Activated naive CD4-positive, alpha-beta T cell (primary cell): ENCODE measurements at places on chromosomes 2 and 18.
A peak's percentile ranks its signal among the peaks of the same experiment; 100 is the strongest.

DNA sequence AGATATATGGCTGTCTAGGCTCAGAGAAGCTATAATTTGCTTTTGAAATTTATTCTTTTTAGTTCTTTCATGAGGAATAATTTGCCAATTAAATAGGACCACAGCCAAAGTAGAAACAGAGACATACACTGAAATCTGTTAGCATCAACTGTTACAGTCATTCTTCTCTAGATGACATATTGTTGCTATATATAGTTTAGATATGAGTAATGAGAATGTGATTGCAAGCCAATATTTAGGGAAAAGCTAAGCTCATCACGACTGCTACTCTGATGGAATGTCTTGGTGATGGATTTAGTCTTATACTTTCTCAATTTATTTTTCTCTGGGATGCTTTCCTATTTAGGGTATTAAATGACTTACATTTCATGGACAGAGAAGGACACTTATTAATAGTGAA, 259.1 kb downstream of the LNPK start:
- DNase-seq = no peak

- no peak for DNase-seq
Measured at GRCh38 chr2:214695789-214696188, 113.7 kb downstream of the BARD1 start.

DNA sequence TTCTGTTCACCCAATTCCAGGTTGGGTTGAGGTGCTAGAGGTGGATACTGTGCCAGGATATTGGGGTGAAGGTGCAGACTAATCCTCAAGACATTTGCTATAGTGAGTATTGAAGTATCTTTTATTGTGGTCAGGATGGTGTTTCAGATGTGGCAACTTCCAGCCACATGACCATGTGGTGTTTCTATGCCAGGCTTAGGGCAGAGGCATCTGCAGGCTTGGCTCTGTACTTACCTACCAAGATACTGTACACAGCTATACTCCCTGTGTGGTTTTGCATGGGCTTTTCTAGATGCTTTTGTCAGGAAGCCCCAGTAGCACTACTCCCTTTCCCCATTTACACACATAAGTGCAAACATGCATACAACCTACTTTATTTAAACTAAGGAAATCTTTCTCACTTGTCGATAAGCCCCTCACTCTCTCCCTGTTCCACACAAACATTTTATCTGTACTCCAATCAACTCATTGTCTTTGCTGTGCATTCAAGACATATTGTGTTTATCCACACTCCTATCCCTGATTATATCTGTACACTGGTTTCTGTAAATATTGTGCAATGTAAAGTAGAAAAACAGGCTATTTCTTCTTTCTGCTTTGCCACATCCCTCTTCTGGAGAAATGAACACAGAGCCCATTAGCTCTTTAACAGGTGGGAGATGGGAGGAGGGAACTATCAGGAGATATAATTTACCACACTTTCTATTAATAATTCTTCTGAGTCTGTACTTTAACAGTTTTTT, 12.3 kb downstream of the ARL6IP6 start:
- DNase-seq = no peak

GRCh38 chr2:1088192-1088860, 137.7 kb downstream of the SNTG2 start:
- DNase-seq = no peak

- no peak for DNase-seq
Measured at GRCh38 chr18:76725445-76725844, 96.9 kb upstream of the ZNF236 start.

GRCh38 chr18:57787068-57787685, 15.9 kb downstream of the ATP8B1 start:
- no peak for DNase-seq

GRCh38 chr2:105674401-105674800, 70.3 kb upstream of the NCK2 start:
- no peak for DNase-seq

GRCh38 chr2:11250400-11251196, 93.8 kb downstream of the ROCK2 start:
- no peak for DNase-seq

- no peak for DNase-seq
Measured at GRCh38 chr2:169275696-169276444, 86.5 kb downstream of the LRP2 start.

DNA sequence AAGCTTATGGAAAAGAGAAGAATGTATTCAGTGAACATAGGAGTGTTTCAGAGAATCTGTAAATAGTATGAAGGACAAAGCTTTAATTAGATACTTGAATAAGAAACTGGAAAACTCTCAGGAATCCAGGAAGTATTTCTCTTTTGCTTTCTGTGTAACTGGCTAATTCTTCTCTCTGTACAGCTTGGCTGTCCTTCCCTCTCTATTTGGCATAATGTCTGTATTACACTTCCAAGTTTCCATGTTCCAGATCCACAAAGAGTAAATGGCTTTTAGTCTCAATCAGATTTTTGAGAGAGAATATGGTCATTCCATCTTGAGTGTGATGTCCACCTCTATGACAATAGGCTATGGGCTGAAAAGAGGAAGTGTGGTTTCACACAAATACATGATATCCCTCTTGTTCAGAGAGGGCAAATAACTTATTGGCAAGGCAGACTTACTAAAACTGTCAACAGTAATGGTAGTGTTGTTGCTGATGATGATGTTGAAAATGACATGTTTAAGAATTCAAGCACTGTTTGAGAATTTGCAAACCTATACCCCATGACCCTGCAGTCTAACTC, 129.2 kb upstream of the ERBB4 start:
- no peak for DNase-seq

DNA sequence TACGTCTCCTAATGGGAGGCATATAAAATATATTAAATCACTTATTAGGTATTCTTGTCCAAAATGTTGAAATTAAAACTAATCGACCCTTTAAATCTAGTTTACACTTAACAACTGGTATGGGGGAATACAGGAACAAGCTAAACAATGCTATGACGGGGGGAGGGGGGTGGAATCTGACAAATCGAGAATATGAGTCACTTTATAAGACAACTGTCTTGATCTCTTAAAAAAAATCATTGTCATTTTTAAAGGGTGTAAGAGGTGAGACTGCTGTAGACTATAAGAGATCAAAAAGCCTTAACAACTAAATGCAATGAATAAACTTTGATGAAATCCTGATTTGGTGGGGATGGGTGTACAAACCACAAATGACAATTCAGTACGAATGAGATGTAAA, 6.0 kb downstream of the MAP3K2 start:
- DNase-seq = no peak

GRCh38 chr2:238493880-238494572, 67.3 kb downstream of the ASB1 start:
- peak; percentile 18 for DNase-seq

DNA sequence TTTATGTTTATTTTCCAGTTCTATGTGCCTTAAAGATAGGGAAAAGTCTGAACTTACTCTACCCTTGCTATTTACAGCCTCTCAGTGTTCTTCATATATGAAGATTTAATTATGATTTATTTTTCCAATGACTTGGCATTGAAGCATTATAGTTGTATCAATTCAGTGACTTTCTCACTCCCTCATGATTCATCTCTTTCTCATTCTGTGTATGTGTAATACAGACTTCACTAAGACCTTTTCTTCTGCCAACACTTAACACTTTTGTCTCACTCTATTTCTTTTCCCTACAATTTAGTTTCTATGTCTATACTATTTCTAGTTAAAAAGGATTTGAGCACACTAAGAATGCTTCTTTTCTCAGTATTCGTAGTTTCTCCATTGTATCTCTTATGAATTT, 1470.3 kb upstream of the ACVR2A start:
- no peak for DNase-seq

DNA sequence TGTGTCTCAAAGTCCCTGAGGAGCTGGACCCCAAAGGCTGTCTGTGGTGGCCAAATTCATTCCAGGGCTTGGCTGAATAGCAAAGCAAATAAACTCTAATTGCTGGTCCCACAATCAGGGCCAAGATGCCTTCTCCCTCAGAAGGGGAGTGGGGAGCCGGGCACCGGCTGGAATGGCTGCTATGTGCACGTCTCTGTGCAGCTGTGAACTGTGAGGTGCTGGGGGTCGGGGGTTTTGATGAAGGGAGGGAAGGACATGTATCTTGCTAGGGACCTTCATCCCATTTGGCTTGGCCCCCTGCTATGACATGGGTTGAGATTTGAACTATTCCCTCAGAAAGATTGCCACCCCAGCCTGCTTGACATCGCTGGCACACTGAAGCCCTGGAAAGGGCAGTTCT, 60.4 kb downstream of the CIB4 start:
- no peak for DNase-seq

DNA sequence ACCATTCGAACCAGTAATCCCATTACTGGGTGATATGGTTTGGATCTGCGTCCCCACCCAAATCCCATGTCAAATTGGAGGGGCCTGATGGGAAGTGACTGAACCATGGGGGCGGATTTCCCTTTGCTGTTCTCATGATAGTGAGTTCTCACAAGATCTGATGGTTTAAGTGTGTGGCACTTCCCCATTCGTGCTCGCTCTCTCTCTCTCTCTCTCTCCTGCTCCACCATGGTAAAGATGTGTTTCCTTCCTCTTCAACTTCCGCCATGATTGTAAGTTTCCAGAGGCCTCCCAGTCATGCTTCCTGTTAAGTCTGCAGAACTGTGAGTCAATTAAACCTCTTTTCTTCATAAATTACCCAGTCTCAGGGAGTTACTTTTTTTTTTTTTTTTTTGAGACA, 62.6 kb downstream of the NBAS start:
- no peak for DNase-seq

DNA sequence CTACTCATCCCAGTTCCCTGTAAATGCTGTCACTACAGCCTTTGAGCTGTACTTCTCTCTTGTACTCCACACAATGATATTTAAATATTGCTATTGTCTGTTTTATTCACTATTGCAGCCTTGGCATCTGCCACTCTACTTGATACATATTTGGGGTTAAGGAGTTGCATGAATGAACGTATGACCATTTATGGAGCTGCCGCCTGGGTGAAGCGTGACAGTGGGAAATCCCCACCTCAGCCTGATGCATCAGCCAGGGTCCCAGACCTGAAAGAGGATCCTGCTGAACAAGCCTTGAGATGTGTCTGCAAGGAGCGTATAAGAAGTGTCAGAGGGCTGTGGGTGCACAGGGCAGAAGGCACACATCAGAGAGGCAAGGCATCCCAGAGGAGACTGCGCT, 39.1 kb downstream of the MRPL35 start:
- DNase-seq = no peak

DNA sequence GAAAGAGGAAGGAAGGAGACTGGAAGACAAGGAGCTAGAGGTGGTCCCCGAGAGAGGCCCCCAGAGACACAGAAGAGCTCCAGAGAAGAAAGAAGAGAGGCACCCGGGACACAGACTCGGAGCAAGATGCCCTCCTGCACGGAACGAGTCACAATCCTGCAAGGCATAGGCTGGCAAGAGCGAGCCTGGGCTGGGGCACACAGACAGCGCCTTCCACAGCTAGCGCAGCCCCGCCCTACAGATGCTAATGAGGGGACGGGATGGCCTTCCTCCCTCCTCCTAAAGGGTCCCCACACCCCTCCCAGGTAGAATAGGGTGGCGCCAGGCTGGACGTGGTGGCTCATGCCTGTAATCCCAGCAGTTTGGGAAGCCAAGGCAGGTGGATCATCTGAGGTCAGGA, 19.8 kb upstream of the GPR17 start:
- no peak for DNase-seq

DNA sequence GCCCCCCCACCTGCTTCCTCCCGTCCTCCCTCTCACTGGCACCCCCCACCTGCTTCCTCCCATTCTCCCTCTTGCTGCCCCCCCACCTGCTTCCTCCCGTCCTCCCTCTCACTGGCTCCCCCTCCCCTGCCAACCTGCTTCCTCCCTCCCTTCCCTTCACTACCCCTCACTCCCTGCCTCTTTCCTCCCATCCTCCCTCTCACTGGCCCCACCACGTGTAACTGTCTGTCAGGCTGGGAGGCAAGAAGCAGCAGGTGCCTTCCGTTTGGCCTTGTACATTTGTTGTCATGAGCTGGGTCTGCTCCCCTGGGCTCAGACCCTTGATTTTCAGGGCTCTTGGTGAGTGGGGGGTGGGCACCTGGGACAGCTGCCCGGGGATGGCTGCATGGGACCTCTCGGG, 19.1 kb downstream of the RTP5 start:
- DNase-seq = no peak

DNA sequence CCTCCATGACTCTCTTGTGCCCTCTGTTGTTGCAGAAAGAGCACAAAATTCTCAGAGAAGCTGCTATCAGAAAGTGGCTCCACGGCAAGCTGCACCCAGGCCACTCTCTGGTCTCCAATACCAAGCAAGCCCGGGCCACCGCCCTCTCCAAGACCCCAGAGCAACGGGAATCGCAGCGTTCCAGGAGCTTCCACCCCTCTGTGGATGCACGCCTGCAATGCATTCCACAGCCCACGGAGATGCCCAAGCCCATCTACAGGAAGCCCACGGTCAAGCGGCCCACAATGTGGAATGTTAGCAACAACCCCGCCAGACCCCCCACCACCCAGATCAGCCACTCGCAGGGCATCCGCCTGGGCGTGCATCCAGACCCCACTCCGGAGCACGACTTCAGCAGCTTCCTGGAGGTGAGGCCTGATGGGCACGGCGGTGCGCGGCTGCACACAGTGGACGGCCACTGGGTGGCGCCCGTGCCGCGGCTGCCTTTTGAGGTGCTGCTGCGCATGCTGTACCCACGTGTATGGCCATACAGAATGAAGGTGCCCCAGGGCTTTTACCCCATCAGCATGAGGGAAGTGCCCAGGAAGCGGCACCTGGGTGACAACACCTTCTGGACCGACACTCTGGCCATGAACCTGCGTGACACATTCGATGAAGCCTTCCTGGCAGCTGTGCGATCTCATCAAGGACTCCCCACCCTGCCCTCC, 6.3 kb downstream of the ANKRD53 start:
- peak; percentile 67 for DNase-seq
